ENCODE measurements at places on chromosomes 7 and 10. TPM values are rescaled to one million over a fixed set of nuclear protein-coding genes. Genes with fewer than 3 reads are reported as not detected.

GRCh38 chr10:124650820-124651401 lies 93.3 kb downstream of the FAM53B start:
- peak; percentile 38 for DNase-seq

NAMPT gene
- 145 TPM for total RNA-seq

UCN3 gene
- not detected for total RNA-seq

PALD1 gene
- total RNA-seq, result 4.6 TPM

- DNase-seq, result no peak
Measured at GRCh38 chr7:584122-584465, 64.4 kb upstream of the PDGFA start.

DNA sequence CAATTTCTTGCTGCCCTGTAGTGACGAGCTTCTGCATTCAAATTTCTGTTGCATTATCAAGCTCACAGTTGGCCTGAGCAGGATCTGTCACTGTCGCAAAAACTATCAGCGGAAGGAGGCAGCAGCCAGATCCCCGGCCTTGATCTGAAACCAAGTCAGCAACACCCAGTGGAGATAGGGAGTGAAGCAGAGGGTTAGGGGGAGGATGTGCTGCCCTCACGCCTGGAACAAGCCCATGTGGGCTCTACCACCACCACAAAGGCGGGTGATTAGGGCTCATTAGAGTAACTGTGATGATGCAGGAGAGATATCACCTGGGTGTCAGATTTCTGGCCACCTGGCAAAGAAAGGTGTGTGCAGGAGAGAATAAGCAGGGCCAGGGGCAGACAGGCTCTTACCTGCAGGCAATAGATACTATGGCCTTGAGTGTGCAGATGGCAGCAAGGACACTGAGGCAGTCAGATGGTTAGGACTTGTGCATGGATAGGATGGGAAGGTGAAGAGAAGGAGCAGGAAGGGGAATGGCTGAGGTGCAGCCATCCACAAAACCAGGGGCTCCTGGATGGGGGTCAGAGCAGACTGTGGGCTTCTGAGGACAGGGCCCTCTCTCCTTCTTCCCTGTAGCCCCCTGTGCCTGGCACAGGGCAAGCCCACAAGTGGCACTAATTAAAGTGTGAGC lies 417.3 kb downstream of the RPS24 start:
- no peak for DNase-seq

ZNF488 gene
- not detected for total RNA-seq

AMPH gene
- 1.7 TPM for total RNA-seq

DNA sequence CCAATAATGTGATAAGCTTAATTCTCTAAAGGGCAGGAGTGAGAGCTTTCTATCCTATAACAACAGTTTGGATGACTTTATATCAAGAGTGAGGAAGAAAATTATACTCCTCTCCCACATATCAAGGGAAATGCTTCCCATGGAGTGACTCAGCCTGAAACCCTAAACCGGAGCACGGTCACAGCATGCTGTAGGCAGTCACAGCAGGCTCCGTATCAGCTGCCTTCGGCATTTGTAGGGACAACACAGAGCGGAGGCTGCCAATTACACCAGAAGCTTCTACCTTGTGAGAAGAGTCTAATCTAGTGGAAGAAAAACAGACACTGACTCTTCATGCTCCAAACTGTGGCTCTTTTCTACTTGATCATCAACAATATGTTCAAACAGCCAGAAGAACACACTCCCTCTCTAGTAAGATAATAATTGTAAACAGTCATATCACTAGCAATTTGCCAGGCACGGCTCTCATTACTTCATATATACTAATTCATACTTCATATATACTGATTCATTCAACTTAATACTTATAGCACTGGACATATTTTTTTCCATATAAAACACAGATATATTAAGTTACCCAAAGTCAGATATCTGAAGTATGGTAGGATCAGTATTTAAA lies 65.9 kb downstream of the DGKB start:
- DNase-seq, result peak; percentile 48

HOXA1 gene
- total RNA-seq, result 0.13 TPM

GJD4 gene
- not detected for total RNA-seq
